H7 (cell line): ENCODE measurements at places on chromosomes 16 and 17. TPM values are rescaled to one million over a fixed set of nuclear protein-coding genes. Genes with fewer than 3 reads are reported as not detected.
A peak's percentile ranks its signal among the peaks of the same experiment; 100 is the strongest.

- DNase-seq: peak; percentile 78
Observed at GRCh38 chr17:80927791-80928216, 63.8 kb upstream of the CHMP6 start.

DNA sequence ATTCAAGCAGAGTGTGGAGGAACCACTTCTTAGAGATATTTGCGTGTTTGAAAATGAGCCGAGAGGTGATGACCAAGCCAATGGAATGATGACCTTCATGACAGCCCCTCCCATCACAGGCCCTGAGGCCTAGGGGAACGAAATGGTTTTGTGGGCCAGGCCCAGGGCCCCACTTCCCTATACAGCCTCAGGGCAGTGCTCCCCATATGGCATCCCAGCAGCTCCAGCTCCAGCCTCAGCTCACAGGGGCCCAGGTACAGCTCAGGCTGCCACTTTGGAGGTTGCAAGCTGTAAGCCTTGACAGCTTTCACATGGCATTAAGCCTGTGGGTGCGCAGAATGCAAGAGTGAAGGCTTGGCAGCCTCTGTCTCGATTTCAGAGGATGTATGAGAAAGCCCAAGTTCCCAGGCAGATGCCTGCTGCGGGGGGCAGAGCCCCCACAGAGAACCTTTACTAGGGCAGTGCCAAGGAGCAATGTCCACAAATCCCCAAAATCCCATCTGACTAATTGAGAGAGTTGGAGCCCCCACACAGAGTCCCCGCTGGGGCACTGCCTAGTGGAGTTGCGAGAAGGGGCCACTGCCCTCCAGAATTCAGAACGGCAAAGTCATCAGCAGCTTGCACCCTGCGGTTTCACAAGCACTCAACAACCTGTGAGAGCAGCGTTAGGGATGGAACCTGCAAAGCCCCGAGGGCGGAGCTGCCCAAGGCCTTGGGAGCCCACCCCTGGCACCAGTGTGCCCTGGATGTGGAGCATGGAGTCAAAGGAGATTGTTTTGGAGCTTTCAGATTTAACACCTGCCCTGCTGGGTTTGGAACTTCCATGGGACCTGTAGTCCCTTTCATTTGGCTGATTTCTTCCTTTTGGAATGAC lies 21.2 kb downstream of the CHMP6 start:
- peak; percentile 35 for DNase-seq

The CA4 gene
- total RNA-seq: 0.69 and 1.8 TPM in 2 replicates

GRCh38 chr16:53053967-53054669 lies 673 bp upstream of the CHD9 start:
- peak; percentile 32 for DNase-seq

- DNase-seq: peak; percentile 67
Observed at GRCh38 chr17:9907883-9908648, 3.0 kb upstream of the RCVRN start.

The APOH gene
- total RNA-seq: not detected in 2 replicates

The KRT20 gene
- total RNA-seq: not detected in 2 replicates

The DHRS7C gene
- not detected in 2 replicates for total RNA-seq

The SMPD3 gene
- 0.42 and 1.8 TPM in 2 replicates for total RNA-seq
